Femur (tissue), 1 donor: ENCODE measurements at places on chromosomes 6 and 20.

- no peak for DNase-seq
These were observed 35.7 kb downstream of the TSPYL4 start for GRCh38 chr6:116218172-116218633.

- no peak for DNase-seq
These were observed 24.2 kb downstream of the ZFP64 start for GRCh38 chr20:52167232-52167840.

GRCh38 chr6:146240807-146241206 is 211.9 kb downstream of the GRM1 start:
- no peak for DNase-seq

GRCh38 chr6:2862712-2863181 is 21.1 kb upstream of the SERPINB1 start:
- no peak for DNase-seq

DNA sequence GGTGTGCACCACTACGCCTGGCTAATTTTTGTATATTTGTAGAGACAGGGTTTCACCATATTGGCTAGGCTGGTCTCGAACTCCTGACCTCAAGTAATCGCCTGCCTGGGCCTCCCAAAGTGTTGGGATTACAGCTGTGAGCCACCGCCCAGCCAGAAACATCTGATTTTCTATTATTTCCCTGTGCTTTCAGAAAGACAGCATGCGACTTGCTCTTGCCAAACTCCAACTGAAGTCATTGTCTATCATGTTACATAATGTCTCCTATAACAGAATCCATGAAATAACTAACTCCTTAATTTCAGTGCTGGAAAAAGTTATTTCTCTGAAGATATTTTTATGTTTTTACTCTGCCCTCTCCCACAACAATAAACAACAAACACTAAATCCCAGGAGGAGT is 8.5 kb downstream of the RMND1 start:
- DNase-seq: peak; percentile 41
